ENCODE measurements at places on chromosomes 5 and 9.
A peak's percentile ranks its signal among the peaks of the same experiment; 100 is the strongest.

DNA sequence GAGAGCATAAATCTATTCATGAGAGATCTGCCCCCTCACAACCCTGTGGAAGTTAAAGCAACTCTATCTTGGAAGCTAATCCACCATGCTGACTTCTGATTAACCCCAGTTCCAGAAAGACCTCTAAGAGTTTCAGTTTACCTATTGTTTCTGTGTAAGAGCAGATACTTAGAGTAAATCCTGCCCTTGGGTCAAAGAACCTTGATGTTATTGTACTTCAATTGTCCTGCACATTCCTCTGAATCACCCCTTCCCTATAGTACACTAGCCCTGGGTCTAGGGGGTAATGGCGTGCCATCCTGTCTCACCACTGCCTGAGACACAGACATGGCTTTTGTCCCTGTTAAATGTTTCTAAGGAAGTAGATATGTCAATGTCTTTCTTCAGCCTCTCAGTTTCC lies 138.6 kb downstream of the CAAP1 start:
- no peak for DNase-seq

- no peak for DNase-seq
These were observed 39.9 kb downstream of the ERP44 start for GRCh38 chr9:100058699-100059579.

DNA sequence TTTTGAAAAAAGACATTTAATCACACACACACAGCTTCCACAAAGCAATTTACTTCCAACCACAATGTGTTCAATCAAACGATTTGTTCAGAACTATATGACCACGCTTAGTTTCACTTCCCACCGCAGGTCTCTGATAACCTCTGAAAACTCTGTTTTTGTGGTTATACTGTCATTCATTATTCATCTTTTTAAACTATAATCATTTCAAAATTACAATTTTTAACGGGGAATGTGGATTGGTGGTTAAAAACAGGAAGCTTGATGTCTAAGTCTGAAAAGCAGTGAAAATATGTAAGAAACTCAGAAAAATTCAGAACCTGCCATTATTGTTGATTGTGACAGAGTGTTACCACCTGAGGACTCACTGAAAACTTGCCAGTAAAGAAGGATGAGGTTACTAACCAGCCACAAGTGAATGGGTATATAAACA lies 12.7 kb upstream of the TMEM174 start:
- DNase-seq = no peak

- peak; percentile 62 for DNase-seq
These were observed 6.1 kb upstream of the ERMP1 start for GRCh38 chr9:5838884-5839571.

- DNase-seq = peak; percentile 29
These were observed 822 bp downstream of the DENND4C start for GRCh38 chr9:19231126-19231903.

DNA sequence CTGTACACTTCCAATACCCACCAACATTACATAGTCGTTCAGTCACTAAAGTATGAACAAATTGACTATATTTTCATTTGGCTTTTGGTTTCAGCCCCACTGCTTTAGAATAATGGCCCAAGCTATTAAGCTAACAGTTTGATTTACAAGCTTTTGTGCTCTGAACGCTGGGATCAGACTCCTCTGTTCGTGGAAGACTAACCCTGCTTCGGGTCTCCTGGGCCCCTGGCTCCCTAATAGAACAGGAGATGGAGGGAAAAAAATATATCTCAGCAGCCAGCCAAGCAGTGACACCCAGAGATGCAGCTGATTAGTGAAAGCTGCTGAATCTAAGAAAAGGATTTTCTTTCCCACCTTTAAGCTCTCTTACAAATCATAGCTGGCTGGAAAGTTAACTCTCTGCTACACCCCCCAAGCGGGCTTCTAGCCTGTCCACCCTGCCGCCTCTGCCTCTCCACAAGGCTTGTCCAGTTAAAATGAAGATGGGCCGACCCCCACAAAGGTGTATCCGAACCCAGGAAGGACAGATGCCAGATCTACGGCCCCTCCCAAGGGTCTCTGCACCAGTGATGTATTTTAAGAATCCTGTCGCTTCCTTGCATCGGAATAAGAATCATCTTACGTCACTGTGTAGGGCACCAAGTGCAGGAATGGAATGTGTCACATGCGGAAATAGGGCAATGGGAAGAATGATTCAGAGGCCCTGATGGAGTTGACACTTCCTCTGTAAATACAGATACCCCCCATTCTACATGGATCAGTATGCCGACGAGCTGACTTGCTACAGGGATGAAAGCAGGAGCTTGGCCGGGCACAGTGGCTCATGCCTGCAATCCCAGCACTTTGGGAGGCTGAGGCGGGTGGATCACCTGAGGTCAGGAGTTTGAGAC lies 33.4 kb upstream of the BARHL1 start:
- no peak for DNase-seq

- no peak for DNase-seq
These were observed 133.9 kb upstream of the SPEF2 start for GRCh38 chr5:35483780-35484179.

DNA sequence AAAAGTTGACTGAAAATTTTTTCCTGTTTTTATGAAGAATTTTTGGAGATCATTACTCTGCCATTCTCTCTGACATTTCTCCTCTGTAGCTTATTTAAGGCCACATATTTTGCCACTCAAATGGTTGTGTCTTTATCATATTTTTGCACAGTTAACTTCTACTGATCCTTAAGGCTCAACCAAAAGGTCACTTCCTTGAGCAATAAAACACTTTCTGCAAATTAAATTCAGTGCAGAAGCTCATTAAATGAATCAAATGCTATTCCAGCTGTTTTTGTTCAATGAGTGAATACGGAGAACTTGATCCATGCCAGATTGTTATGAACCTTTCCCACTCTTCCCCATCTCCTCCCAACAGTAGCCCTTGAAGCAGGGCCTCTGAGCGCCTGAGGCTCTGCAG lies 93.8 kb upstream of the EPB41L4A start:
- DNase-seq = no peak

GRCh38 chr9:24413651-24414050 lies 132.0 kb downstream of the IZUMO3 start:
- no peak for DNase-seq

DNA sequence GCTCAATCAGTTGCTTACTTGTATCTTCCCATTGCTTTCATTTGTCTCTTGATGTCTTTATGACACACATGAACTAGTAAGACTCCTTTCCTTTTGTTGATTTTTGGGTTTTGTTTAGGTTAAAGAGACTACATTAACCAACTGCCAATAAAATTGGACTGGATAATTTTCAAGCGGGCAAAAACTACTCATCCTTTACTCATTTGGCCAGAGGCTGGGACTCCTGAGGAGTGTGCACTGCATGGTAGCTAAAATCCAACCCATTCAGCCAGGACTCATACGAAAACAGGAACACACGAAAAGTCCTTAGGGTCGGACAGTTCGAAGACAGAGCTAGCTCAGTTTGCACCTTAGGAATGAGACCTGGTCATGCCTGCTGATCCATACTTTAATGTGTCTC lies 6.0 kb downstream of the SLC46A2 start:
- no peak for DNase-seq

DNA sequence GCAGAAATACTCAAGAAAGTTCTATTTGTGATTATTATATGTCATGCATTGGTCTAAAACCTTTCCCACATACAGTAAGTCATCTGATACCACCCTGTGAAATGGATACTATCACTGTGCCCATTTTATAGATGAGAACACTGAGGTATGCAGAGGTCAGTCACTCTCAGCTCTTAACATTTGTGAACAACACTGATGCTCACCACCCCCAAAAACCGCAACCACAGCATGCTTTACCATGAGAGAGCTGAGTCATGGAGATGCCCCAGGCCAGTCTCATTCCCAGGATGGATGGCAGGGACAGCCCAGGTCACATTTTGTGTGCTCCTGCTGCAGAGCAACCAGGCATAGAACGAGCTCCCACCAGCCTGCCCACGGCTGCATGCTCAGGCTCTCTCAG lies 53.5 kb upstream of the IRX1 start:
- DNase-seq = no peak
